ENCODE measurements at places on chromosomes 3 and 15.

GRCh38 chr15:49844390-49844789 lies 223.5 kb downstream of the DTWD1 start:
- ATAC-seq = peak; percentile 34

GRCh38 chr3:129950318-129951046 lies 24.0 kb upstream of the TRH start:
- ATAC-seq = peak; percentile 10

DNA sequence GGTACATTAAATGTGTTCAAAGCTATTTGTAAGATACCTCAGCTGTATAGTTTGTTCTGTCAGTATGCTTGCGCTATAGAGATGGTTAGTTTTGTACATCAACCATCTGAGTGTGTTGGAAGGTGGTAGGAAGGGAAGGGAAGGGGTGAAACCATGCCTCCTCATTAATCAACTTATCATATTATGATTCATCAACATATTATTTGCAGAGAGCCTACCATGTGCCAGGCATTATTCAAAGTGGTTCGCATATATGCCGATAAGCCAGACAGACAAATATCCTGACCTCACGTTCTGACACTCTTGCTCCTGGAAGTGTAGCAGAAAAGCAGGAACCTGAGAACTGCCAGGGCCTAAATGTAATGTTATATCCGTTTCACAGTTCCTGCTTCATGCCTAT lies 248.1 kb upstream of the NR2E3 start:
- ATAC-seq = no peak

DNA sequence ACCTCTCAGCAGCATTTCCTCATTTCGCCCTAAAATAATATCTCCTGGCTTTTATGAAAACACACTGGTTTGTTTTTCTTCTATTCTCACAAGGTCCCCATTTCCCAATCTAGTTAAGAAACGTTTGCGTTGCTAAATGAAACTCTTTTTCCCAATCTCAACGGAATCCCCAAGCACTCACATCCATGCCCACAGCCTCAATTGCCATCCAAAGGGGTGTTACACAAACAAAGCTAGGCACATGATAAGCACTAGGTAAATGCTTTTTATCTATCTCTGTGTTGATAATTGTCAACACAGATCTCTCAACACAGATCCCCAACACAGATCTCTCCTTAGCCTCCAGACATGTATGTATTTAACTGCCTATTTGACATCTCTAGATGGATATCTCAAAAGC lies 35.2 kb upstream of the TF start:
- ATAC-seq = no peak

DNA sequence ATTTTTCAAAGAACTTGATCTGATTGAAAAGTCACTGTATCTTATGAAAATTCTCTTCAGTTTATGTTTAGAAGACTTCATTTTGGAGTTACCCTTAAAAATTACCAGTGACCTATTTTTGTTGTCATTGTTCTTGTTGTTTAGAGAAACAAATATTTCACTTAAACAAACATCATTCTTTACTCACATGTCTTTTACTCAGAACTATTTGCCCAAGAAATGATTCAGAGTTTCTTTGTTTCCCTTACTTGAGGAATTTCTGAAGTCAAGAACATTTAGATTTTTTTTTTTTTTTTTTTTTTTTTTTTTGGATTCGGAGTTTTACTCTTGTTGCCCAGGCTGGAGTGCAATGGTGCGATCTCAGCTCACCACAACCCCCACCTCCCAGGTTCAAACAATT lies 259.6 kb upstream of the UBE2E1 start:
- ATAC-seq = no peak

- no peak for ATAC-seq
These were observed 50.0 kb downstream of the DNAJB8 start for GRCh38 chr3:128416578-128417211.

- no peak for ATAC-seq
These were observed 1.0 kb upstream of the PCCB start for GRCh38 chr3:136249091-136249490.

DNA sequence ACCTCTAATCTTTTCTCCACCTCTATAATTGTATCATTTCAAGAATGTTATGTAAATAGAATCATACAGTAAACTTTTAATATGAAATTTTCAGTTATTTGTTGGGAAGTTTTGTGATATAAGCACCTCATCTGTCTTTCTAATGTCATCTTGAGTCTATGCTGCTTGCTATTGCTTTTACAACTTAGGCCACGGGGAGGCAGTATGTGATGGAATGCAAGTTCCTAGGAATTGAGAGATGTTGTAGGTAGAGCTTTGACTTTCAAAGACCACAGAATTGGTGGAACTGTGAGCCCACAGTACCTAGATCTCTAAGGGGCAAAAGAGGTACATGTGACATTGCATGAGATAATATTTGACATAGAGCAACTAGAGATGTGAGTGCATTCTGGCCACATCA lies 328.3 kb downstream of the MFSD1 start:
- ATAC-seq = no peak

DNA sequence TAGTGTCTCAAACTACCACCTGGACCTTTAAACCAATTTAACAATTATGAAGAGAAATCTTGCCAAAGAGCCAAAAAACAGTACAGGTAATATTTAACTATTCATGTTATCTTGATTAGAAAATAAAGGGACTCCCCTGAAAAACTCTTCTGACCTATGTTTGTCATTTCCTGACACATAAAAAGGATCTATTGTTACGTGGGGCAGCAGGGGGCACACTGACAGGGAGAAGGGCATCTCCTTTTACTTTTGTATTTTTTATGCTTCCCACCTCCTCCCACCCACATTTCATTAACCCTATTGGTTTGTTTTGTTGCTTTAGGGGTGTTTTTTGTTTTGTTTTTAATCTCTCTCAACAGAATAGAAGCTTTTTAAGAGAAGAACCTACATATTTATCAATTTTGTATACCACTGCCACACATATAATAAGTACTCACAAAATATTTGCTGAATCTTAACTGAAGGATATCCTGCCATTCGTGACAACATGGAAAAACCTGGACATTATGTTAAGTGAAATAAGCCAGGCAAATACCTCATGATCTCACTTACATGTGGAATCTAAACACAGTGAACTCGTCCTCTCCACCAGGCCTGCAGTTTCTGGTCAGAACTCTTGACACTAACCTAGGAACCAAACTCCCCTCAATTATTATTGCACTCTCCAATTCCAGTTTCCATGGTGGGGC lies 17.7 kb downstream of the STAG1 start:
- ATAC-seq = no peak

DNA sequence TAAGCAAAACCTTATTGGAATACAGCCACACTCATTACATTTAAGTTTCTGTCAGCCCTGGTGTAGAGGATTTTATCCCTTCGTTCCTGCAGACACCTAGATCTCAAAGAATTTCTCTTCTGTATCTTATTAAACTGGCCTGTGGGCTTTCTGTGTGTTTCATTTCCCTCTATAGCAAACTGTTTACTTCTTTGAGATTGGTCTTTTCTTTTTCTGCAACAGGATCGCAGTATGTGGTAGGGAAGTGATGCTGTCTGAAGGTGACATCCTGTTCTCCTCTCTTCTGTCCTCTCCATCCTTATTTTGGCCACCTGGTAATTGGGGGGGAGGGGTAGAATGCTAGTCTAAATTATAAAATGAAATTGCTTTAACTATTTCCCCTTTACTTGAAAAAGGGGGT lies 25.5 kb downstream of the ATP1B3 start:
- no peak for ATAC-seq

DNA sequence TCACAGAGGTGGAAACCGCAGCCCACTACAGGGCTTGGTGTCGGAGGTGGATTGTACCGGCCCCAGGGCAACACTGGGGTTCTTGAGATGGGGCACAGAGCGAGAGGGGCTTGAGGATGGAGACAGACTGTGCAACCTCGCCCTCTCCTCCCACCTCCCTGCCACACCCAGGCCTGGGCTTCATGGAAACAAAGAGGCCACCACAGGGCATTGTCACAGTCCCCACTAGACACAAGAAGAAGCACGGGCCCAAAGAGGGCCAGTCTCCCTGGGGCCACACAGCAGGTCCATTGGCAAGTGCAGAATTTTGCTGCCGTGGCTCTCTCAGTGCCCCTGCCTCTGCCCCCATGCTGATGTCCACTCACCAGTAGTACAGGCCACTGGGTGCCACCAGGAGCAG lies 4.1 kb upstream of the CALML4 start:
- no peak for ATAC-seq

DNA sequence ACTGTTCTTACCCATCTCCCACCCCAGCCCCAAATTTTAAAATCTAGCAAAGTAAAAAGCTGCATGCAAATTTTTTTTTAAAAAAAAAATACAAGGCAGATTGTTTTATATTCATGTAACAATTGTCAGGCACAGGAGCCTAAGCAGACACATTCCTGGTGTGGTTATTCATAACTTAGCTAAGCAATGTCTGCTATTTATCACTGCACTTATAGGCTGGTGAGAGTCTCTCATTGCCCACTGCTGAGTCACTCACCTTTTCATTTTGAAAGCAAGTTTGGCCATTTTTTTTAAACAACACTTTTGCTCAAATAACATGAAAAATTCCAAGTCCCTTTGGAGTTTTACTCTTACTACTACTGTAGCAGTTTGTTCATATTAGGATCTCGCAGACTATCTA lies 413.9 kb downstream of the RBMS3 start:
- no peak for ATAC-seq

GRCh38 chr3:120983841-120984240 lies 75.8 kb downstream of the STXBP5L start:
- ATAC-seq = no peak

DNA sequence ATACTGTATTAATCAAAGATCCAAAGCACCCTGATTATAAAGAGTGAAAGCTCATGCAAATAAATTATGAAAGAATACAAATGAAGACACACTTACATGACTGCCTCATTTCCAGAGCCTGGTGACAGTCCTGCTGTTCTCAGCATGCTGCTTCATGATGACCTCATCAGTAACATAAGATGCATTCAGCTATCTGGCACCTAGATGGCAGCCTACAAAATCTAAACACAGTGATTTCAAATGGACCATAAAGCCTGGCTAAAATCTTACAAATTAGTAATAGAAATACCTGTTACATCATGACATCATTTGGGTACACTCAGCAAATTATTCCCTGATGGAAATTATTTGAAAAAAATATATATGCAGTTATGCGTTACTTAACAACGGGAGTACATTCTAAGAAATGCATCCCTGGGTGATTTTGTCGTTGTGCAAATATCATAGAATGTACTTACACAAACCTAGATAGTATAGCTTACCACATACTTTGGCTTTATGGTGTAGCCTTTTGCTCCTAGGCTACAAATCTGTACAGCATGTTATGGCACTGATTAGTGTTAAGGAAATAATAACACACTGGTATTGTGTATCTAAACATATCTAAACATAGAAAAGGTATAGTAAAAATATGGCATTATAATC lies 207.2 kb downstream of the EPHA3 start:
- ATAC-seq = no peak

GRCh38 chr15:29071882-29072273 lies 186.1 kb downstream of the APBA2 start:
- no peak for ATAC-seq

- ATAC-seq = no peak
These were observed 232.6 kb downstream of the TBL1XR1 start for GRCh38 chr3:176964661-176965060.

GRCh38 chr3:49255112-49255511 lies 21.9 kb downstream of the C3orf62 start:
- no peak for ATAC-seq

DNA sequence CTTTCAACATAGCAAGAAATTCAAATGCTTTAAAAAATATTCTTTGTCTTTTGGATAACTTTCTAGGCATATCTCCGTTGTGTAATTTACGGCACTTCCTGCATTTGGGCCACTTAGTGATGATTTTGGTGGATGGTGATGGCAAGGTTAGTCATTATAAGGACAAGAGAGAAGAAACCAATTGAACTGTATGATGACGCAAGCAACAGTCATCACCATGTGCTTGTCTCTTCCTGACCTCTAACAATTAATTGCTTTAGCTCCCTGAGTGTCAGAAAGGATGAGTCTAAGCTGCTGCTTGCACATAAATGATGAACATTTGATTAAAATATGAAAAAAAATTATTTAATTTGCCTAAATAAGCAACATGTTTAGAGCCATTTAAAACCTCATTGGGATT lies 11.3 kb upstream of the P2RY12 start:
- ATAC-seq = no peak

GRCh38 chr3:111979434-111980038 lies 710 bp downstream of the ABHD10 start:
- ATAC-seq = peak; percentile 78

GRCh38 chr15:87707071-87707470 lies 549.5 kb downstream of the NTRK3 start:
- ATAC-seq = no peak

DNA sequence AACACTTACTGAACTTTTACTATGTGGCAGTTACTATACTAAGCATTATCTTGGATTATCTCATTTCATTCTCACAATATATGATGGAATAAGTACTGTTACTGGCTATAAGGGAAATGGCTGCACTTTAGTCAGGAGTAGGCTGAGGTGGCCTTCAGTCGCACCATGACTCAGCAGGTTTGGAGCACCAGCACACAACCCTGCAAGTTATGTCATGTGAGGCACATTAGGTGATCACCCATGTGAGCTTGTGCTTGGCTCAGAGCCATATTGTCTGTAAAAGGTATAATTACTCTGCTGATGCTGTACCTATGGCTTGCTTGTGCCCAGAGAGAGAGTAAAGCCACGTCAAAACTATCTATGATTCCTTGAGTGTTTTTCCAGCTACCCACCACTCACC lies 54.1 kb upstream of the TIPARP start:
- no peak for ATAC-seq

DNA sequence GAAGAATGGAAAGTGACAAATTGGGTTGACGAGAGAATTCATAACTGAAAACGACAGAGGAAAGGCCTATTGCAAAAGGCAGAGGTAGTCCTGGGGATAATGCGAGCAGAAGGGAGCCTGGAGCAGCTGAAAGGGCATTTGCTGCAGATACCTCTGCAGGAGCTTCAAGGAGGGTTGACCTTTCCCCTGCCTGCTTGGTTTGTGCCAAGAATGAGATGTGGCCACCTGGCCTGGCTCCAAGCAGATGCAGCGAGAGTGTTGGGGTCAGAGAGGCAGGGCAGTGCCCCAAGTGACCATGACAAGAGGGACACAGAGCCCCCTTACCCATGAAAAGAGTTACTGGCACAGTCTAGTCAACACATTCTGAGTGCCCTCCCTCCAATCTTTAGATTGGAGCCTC lies 43.5 kb downstream of the SLC41A3 start:
- ATAC-seq = no peak

- no peak for ATAC-seq
These were observed 7.2 kb downstream of the LIPC start for GRCh38 chr15:58438956-58439355.

GRCh38 chr3:76181213-76181612 lies 395.9 kb upstream of the ZNF717 start:
- ATAC-seq = no peak

- ATAC-seq = peak; percentile 90
These were observed 42.9 kb downstream of the TBC1D2B start for GRCh38 chr15:78034495-78035191.
